ENCODE measurements at places on chromosomes 16 and 17.

- no peak for DNase-seq
Observed at GRCh38 chr17:43372273-43372911, 26.4 kb upstream of the ARL4D start.

DNA sequence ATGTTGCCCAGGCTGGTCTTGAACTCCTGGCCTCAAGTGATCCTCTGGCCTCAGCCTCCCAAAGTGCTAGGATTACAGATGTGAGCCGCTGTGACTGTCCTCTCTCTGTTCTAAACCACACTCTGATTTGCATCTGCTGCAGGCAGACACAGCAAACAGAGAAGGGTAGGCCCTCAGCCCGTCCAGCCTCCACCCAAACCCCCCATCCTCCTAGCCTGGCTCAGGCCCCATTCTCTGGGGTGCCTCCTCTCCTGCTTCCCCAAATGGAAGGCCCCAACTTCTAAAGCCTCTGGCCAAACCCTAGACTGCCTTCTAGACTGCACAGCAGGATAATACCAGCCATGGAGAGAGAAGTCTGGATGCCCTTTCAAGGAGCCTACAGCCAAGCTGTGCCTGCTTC, 4.1 kb upstream of the GFAP start:
- no peak for DNase-seq

DNA sequence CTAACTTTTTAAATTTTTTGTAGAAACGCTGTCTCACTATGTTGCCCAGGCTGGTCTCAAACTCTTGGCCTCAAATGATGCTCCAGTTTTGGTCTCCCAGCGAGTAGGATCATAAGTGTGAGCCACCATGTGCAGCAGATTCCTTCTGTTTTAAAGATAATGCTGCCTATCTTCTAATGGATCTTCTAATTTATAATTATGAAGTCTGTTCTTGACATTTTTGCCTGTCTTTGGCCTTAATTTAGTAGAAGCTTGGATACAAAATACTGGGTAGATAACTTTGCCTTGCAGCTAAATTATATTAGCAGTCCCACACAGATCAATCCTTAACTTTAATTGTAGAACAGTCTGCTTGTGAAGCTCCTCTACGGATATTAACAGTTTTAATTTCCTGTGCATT, 566.6 kb upstream of the CDH8 start:
- DNase-seq, result no peak

DNA sequence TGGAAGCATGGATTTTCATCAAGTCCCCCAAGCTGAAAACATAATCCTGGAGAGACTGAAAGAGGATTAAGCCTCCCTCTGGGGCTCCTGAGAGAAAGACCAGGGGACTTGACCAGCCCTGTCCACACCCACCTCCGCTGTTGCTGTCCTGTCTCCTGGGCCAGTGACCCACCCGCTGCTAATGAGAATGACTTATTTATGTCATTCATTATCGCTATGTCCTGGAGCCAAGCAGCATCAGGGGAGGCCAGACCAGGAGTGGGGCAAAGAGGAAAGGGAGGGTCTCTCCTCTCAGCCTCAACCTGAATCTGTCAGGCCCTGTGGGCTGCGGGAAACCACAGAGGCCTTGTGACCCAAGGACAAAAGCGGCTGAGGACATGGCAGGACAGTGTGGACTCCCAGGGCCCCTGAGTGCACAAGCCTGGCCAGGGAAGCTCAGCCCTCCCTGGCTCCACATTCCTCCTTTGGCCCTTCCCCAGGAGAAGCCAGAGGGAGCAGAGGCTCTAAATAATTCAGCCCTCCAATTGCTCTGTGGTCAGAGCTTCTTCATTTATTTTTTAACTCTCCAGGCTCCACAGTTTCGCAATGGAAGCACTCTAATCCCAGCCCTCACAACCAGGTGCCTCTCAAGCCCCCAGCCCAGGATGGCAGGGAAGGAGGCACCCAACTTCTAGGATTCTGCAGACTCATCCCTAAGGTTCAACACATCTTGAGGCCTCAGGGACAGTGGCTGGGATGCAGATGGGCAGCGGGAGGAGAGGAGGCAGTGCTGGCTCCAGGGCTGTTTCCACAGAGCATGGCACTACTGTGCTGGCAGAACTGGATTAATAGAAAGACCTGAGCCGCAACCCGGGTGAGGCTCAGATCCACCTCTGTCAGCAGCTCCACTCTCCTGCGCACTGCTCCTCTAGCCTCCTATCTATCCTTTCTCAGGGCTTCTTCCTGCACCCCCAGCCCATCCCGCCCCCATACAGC, 19.1 kb downstream of the CUEDC1 start:
- no peak for DNase-seq

GRCh38 chr16:23025692-23026307, 123.5 kb downstream of the USP31 start:
- DNase-seq, result no peak

DNA sequence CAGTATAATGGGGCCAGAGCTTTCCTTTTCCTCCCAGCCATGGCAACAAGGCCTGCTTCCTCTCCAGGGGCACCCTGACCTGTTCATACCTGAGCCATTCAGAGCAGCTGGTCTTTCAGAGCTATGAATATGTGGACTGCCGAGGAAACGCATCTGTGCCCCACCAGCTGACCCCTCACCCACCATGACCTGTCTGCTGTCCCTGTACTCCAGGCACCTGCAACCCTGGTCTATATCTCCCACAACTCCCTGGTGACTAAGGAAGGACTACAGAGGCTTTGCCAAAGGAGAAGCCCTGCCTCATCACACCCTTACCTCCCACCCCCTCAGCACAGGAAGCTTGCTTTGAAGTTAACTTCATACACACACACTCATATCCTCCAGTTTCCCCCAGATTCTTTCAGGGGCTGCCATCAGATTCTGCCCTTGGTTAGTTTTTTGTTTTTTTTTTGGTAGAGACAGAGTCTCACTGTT, 6.0 kb downstream of the TMEM106A start:
- no peak for DNase-seq

DNA sequence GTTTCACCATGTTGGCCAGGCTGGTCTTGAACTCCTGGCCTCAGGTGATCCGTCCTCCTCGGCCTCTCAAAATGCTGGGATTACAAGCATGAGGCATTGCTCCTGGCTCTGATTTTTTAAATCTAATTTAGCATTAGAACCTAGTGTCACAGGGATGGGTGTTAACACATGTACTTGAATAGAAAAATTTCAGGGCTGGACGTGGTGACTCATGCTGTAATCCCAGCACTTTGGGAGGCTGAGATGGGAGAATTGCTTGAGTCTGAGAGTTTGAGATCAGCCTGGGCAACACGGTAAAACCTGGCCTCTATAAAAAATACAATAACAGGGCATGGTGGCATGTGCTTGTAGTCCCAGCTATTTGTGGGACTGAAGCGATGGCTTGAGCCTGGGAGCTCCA, 6.0 kb upstream of the RNF135 start:
- no peak for DNase-seq

Data from CD4-positive, alpha-beta T cell treated with Interleukin-15 for 4 hours (primary cell).